Hepatocyte (in vitro differentiated cells): ENCODE measurements at places on chromosomes 5 and 9. TPM values are rescaled to one million over a fixed set of nuclear protein-coding genes. Genes with fewer than 3 reads are reported as not detected.

Gene PROB1
- total RNA-seq, result 0.63 and 0.68 TPM in 2 replicates

Gene DOCK8
- total RNA-seq, result 5.1 and 6.6 TPM in 2 replicates

Gene TXNDC8
- not detected in 2 replicates for total RNA-seq

Gene TMEM215
- 0.40 and 0.43 TPM in 2 replicates for total RNA-seq

Gene C5orf22
- 15.3 and 16.3 TPM in 2 replicates for total RNA-seq

Gene SLC34A3
- total RNA-seq, result 1.8 and 2.7 TPM in 2 replicates

Gene GMCL2
- not detected in 2 replicates for total RNA-seq

Gene DIRAS2
- total RNA-seq, result 1.1 and 1.6 TPM in 2 replicates

Gene BAAT
- 41.8 and 45.2 TPM in 2 replicates for total RNA-seq

Gene AQP7
- total RNA-seq, result 8.5 and 11.2 TPM in 2 replicates

Gene SPINK9
- total RNA-seq, result 0.40 TPM in 1 of 2 replicates, not detected in the other
